Activated T-cell treated with anti-CD3 and anti-CD28 coated beads for 4 hours (primary cell): ENCODE measurements at places on chromosomes 6 and 20.

DNA sequence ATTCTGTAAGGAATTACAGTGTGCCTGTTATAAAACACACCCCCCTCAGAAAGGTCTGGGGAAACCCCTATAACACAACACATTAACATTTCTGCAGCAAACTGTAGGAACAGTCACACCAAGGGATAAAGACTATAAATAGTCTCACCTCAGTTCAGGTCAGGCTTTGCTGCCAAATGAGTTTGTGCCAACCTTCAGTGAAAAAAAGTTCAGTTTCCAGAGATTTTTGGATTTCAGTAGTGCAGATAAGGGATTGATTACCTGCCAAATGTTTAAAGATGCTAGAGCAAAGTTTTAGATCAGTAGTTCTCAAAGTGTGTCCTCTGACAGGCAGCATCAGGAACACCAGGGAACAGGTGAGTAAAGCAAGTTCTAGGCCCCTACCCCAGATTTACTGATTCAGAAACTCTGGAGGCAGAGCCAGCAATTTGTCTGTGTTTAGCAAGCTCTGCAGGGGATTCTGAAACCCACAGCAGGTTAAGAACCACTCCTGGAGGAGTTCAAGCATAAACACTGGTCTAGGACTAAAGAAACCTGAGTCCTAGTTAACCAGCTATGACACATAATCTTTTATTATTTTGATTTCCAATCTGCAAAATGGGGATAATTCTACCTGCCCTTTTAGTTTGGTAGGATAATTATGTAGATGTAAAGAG, 111.0 kb downstream of the RCAN2 start:
- DNase-seq = no peak

DNA sequence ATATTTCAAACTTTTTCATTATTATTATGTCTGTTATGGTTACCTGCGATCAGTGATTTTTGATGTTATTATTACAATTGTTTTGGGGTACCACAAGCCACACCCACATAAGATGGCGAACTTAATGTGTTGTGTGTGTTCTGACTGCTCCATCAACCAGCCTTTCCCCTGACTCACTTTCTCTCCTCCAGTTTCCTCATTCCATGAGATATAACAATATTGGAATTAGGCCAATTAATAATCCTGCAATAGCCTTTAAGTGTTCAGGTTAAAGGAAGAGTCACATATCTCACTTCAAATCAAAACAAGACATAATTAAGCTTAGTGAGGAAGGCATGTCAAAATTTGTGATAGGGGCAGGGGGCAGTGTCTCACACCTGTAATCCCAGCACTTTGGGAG, 16.3 kb upstream of the POPDC3 start:
- no peak for DNase-seq

DNA sequence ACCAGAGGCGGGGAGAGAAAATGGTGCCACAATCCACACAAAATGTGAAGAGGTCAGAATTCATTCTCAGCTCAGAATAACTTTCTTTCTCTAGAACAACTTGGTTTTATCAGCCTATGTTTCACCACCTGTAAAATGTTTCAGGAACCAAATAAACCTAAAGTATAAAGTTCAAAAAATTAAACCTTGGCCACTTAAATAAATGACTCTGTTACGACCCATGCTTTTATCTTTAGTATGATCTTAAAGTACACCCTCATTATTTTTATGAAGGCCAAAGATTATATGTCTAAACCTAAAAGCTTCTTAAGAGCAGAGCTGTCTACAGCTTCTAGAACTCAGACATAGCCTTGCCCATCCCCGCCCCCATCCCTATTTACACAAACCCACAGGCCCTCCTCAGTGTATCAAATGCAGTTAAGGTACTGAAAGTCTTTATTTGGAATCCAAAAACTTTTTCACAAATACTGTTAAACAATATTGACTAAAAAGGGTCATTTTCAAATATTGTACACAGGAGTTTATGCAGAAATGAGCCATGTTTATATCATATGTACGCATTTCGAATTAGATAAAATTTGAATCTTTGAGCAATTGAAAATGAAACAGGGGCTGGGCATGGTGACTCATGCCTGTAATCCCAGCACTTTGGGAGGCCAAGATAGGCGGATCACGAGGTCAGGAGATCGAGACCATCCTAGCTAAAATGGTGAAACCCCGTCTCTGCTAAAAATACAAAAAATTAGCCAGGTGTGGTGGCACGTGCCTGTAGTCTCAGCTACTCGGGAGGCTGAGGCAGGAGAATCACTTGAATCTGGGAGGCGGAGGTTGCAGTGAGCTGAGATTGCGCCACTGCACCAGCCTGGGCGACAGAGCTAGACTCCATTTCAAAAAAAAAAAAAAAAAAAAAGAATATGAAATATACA, 5.7 kb upstream of the NHSL1 start:
- DNase-seq = no peak

DNA sequence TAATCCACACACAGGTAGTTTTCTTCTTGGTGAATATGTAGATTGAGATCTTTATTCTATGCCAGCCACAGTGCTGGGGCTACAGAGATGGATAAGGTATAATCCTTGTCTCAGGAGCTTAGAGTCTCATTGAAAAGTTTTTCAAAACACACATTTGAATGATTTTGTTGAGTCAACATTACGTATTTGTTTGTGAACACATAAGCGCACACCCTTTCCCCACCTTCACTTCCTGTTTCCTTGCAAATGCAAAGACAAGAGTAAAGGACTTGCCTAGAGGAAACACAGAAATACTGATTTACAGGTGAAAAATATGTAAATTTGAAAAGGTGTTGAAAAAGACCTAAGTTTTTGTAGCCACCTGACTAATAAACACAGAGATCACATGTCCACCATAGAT, 27.8 kb downstream of the VAPB start:
- no peak for DNase-seq

DNA sequence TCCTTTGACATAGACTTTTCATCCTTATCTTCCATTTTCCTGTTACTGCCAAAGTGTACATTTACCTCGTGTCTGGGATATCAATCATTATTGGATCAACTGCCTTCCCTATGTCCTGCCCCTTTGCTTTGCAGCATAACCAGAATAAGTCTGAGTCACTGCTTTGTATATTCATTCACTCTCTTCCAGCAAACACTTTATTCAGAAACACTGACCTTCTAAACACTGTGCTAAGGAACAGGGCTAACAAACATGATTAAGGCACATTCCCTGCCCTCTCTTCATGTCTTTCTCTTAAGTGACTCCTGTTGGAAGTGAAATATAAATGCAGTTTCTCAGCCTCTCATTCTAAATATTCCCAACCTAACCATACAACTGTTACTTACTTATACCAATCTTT, 66.9 kb downstream of the COL19A1 start:
- no peak for DNase-seq

DNA sequence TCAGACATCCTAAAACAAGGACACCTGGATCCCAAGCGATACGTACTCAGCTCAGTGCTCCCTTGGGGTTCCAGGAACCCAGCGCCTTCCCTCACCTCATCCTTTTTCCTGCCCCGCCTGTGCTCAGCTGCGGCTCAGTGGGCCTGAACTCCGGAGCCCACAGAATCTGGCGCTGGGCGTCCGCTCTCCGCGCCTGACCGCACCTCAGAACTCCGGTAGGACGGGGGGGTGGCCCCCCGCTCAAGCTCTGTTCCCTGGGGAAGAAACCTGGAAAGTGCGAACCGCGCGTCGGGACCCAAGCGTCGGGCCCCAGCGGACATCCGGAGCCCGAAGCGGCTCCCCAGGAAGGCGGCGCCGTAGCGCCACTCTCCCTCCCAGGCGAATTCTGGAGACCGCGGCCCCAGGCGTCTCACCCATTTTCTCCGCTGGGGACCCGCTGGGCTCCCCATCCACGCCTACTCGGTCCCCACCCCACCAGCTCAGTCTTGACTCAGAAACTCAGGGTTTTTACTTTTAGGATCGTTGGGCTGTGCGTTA, 336 bp upstream of the LY6G5C start:
- no peak for DNase-seq

GRCh38 chr6:70398783-70399728, 14.3 kb upstream of the FAM135A start:
- DNase-seq = no peak

- no peak for DNase-seq
Observed at GRCh38 chr20:20778676-20779075, 66.2 kb upstream of the RALGAPA2 start.

DNA sequence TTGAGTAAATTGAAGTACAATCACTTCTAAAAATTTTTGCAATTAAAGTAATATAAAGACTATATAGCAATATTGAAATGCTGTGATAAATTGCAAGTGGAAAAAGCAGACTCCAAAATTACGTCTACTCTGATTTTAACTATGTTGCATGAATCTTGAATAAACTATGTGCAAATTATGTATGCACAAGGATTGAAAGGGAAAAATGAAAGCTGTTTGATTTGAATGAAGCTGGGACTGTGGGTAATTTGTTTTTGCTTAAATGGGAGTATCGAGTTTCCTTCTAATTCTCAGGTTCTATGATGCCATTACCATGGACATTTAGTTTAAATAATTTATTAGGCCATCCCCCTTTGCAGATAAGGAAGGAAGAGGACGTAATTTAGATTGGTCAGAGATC, 198.7 kb upstream of the MYLIP start:
- no peak for DNase-seq

GRCh38 chr20:2618815-2619214, 33.6 kb upstream of the NOP56 start:
- no peak for DNase-seq

GRCh38 chr6:44415449-44415848, 27.9 kb downstream of the CDC5L start:
- DNase-seq = no peak

GRCh38 chr6:8064638-8065518, 689 bp upstream of the BLOC1S5 start:
- no peak for DNase-seq

DNA sequence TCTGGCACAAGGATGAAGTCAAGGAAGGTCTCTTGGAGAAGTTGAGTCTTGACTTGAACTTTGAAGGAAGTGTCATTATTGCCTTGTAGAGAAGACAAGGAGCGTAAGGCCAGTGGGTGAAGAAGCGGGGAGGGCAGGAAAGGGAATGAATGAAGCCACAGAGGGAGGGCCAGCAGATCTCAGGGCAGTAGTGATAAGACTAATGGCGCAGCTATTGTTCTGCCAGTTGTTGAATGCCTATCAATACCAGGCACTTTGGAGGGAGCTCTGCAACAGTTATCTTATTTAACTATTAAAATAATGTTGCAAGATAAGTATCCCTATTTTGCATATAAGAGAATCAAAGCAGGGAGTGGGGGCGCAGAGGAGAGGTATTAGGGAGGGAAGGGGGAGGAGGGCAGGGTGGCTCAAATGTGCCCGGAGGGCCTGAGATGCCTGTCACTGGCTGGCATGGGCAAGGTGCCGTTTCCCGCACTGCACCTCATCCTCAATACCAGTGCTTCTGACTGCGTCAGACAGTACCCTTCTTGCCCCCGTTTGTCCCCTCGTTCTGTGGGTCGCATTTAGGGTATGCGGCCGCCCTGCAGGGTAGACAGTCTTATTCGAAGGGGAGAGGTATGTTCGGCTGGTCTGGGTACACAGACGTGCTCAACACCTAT, 109.8 kb downstream of the ZDHHC14 start:
- DNase-seq = no peak

DNA sequence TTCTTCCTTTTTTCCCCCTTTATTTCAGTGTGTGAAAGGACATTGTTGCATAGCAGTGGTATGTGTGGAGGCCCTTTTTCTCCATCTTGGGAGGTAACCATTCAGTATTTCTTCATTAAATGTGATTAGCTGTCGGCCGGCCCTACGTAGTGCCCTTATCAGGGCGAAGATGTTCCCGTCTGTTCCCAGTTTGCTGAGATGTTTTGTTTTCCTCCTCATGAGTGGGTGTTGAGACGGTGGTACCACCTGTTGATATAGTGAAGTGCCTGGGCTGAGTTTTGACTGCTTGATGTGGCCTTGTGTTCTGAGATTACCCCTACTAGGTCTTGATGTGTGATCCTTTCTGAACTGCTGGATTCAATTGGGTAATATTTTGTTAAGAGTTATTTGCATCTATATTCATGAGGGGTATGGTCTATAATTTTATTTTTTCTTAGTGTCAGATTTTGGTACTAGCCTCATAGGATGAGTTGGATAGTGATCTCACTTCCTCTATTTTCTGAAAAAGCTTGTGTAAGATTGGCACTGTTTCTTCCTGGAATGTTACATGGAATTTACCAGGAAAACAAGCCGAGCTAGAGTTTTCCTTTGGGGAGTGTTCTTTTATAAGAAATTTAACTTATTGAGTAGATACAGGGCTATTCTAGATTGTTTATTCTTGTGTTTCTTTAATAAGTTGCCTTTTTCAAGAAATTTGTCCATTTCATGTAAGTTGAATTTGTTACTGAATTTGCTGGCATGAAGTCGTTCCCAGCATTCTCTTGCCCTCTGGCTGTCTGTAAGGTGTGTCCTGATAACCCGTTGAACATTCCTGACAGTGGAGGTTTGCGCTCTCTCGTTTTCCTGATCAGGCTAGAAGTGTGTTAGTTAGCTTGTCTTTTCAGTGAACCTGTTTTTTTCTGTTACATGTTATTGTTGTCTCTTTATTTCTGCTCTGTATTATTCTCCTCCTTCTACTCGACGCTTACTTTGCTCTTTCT, 4.3 kb downstream of the MTG2 start:
- DNase-seq = no peak

DNA sequence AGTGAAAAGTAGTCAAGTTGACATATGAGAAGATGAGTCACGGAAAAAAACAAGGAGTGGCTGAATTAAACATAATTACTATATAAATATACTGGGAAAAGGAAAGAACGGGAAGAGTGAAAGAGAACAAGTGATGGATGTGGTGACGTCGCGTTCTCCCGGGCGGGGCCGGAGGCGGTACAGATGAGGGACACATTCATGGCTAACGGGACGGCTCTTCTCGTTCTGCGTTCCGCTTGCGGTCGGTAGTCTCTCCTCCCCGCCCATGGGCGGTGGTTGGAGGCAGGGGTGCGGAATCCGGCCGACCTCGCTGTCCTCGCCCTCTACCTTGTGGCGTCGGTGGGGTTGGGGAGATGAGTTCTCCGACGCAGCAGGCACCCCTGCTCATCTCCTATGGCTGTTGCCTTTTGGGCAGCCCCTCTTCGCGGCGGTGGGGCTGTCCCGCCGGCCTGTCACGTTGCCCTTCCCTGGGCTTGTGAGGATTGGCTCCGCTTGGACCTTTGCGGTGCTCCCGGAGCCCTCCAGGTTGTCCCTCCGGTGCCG, 22.5 kb downstream of the HLA-G start:
- DNase-seq = no peak

- no peak for DNase-seq
Observed at GRCh38 chr6:140018588-140018987, 644.1 kb upstream of the CITED2 start.

DNA sequence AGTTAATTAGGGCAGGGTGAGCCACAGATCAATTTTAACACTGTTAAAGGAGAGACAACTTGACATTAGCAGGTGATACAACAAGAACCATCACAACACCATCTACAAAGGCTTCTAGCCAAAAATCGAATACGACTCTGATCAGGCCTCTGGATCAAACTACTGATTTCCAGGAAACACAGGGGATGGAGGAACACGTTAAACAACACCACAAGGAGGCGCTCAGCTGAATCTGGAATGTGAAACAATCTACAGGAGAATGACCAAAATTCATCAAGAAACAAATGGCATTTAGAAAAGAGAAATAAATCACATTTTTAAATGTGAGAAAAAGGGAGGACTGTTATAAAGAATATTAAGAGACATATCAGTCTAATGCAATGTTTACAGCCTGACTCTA, 13.5 kb upstream of the MAFB start:
- no peak for DNase-seq

- no peak for DNase-seq
Observed at GRCh38 chr20:63373996-63374395, 12.8 kb upstream of the CHRNA4 start.

GRCh38 chr6:3208098-3208774, 19.2 kb downstream of the TUBB2B start:
- DNase-seq = no peak
